Vagina (tissue), 2 donors: ENCODE measurements at places on chromosomes 4 and X. TPM values are rescaled to one million over a fixed set of nuclear protein-coding genes. Genes with fewer than 3 reads are reported as not detected.

The GNRHR gene
- total RNA-seq = not detected

The GIMD1 gene
- total RNA-seq = not detected

The ADGRA3 gene
- 23.3 TPM for total RNA-seq

The PDZD11 gene
- total RNA-seq = 33.4 TPM

The AFF2 gene
- 0.74 TPM for total RNA-seq

The PDZD4 gene
- 10.3 TPM for total RNA-seq

GRCh38 chrX:153876112-153876491 is 9.9 kb downstream of the L1CAM start:
- H3K27me3 ChIP-seq = no peaks in the 10 kb centered on the region
- H3K4me3 ChIP-seq = no peak overlapping the region
- no peak overlapping the region for H3K27ac ChIP-seq
- no peaks in the 10 kb centered on the region for H3K4me1 ChIP-seq
- H3K36me3 ChIP-seq = no peaks in the 10 kb centered on the region

DNA sequence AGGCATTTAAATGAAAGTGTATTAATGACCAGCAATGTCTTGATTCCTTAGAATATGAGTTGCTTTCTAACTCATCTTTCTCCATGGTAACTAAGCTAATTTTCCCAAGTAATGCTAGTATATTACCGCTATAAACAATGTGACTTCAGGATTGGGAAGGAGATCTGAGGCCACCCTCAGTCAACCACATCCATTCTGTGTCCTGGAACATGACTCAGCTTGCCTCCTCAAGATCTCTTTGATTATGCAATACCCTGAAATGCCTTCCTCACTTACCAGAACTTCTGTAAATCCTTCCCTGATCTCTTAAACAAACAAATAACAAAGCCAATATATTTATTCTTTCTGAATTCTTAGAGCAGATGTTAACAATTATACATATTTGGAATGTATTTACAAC is 1495.5 kb downstream of the PCDH18 start:
- no peak overlapping the region for H3K4me3 ChIP-seq
- H3K4me1 ChIP-seq = no peaks in the 10 kb centered on the region
- no peaks in the 10 kb centered on the region for H3K27me3 ChIP-seq

- DNase-seq = no peak
- no peaks in the 10 kb centered on the region for H3K4me1 ChIP-seq
- no peak overlapping the region for H3K4me3 ChIP-seq
- H3K27ac ChIP-seq = no peak overlapping the region
- H3K27me3 ChIP-seq = no peaks in the 10 kb centered on the region
- H3K36me3 ChIP-seq = no peaks in the 10 kb centered on the region
Measured at GRCh38 chr4:8023696-8024033, 84.0 kb upstream of the AFAP1 start.

DNA sequence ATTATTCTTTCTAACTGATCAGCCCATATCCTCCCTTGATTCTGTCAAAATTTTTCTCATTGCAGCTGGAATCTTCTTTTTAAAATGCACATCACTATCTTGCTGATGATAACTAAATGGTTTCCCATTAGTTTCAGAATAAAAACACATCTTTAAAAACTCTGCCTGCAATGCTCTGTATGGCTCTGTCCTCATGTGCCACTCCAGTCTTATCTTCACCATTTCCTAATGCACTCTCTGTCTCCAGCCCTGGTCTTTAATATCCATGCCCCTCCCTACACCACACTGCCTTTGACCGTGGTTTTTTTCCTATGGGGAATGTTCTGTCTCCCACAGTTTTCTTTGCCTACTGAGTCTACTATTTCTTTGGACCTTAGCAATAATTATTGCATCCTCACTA is 244.1 kb upstream of the ARSJ start:
- H3K4me1 ChIP-seq = no peaks in the 10 kb centered on the region
- H3K27me3 ChIP-seq = no peaks in the 10 kb centered on the region
- H3K36me3 ChIP-seq = no peaks in the 10 kb centered on the region

DNA sequence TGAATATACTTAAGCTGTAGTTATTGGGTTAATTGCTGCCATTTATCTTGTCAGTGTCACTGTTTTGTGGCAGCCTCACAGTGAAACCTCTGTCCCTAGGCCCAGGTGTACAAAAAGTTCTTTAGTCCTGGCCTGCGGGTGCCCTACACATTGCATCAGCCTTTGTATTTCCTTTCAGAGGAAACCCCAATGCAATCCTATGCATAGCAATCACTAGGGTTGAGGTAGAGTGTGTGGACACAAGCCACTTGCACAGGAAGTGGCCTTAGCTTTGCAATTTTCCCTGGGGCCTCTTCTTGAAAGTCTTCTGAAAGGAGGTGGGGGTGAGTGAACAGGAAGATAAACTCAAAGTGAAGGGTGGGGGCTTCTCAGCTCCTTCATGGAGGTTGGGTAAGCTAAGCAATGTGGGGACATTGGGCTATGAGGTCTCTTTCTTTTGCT is 27.8 kb downstream of the VSIG4 start:
- no peaks in the 10 kb centered on the region for H3K4me1 ChIP-seq
- H3K36me3 ChIP-seq = no peaks in the 10 kb centered on the region
- no peak overlapping the region for H3K27ac ChIP-seq
- no peaks in the 10 kb centered on the region for H3K27me3 ChIP-seq

DNA sequence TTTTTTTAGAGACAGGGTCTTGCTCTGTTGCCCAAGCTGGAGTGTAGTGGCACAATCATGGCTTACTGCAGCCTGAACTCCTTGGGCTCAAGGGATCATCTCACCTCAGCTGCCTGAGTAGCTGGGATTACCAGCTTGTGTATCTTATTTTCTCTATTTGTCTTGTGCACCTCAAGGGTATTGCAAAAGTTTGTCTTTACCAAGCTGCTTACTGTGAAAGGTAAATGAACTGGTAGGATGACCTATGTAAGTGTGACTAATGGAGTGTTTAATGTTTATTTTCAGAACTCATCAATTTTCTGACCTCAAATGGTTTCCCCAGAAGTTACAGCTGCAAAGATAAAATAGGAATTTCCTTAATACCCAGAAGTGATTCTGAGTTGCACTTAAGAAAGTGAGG is 5.3 kb upstream of the FGA start:
- no peaks in the 10 kb centered on the region for H3K36me3 ChIP-seq
- no peak overlapping the region for H3K27ac ChIP-seq
- H3K4me1 ChIP-seq = no peaks in the 10 kb centered on the region
- no peak for DNase-seq
- H3K27me3 ChIP-seq = no peaks in the 10 kb centered on the region
- H3K4me3 ChIP-seq = no peak overlapping the region

DNA sequence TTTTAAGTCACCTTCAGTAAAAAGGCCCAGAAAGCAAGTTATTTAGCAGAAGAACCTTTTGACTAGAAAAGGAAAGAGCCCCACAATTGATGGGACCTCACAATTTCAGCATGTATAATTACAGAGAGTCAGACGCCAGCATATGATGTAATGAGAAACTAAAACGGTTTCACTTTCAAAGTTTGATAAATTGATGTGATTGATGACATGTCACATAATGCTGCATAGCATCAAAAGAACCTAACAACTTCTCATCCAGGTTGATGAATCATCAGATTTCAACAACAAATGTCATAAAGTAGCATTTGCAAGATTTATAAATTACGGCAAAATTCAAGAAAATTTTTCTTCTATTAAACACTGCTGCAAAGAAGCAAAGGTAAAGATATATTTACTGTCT is 3.9 kb upstream of the GAR1 start:
- DNase-seq = no peak
- H3K36me3 ChIP-seq = no peaks in the 10 kb centered on the region
- no peak overlapping the region for H3K27ac ChIP-seq
- H3K4me1 ChIP-seq = peaks cover 17% of the 10 kb centered on the region

DNA sequence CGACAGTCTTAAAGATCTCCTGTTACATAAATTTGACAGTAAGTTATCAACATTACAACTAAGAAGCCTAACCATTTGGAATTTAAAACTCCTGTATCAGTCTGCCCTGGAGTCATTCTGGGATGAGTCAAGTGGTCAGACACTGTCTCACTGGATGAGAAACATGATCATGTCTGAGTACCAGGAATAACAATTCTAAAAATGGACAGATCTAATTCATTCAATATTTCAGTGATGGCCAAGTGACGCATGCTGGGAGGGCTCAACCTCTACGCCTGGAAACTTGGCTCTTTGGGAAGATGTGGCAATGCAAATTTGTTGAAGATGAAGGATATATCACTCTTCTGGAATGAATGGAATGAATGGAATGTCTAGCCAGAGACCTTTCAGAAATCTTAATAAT is 1427.2 kb downstream of the STIM2 start:
- H3K4me3 ChIP-seq = no peak overlapping the region
- no peaks in the 10 kb centered on the region for H3K27me3 ChIP-seq
- DNase-seq = no peak
- H3K27ac ChIP-seq = no peak overlapping the region
- H3K36me3 ChIP-seq = no peaks in the 10 kb centered on the region
- H3K4me1 ChIP-seq = no peaks in the 10 kb centered on the region

DNA sequence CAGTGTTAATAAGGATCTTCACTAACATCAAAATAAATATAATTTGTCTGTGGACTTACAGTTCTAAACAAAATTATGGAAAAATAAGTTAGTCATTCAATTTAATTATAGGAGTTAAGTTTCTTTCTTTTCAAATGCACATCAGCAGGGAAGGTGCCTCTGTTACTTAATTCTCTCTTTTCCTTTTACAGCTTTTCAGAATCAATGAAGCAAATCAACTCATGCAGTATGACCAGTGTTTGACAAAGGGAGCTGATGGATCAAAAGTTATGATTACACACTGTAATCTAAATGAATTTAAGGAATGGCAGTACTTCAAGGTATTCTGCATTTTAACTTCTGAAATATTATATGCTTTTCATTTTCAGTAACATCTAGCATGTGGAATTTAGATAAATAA is 15.9 kb downstream of the HMGB2 start:
- H3K27ac ChIP-seq = no peak overlapping the region
- H3K36me3 ChIP-seq = no peaks in the 10 kb centered on the region
- H3K27me3 ChIP-seq = no peaks in the 10 kb centered on the region

DNA sequence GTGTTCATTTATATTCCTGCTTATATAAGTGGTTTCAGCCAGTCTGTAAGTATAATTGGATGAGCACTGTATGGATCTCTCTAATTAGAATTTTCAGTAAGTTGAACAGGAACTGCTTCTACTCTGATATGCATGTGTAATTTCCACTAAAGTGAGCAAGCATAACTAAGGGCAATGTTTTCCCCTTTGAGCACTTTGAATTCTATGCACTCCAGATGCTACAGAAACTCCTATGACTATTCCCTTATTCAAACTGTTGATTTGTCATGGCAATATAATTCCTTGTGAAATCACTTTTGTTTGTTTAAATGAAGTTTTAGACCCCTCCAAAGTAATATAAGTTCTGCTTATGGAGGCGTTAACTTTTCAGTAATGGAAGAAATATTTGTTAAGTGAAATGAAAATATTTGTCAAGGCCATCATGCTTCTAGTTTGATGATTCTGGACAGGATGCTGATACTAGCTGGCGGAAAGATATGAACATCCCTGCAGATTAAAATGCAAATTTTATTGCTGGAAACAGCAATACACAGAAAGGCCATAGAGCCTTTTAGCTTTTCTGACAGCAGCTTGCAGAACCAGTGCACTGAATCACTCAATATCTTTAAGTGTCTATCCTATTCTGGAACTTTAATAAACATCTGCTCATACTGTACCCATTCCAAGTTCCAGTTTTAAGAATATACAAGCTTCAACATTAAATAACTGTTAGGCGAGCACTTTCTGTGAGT is 1460.8 kb downstream of the RAPGEF2 start:
- H3K4me3 ChIP-seq = no peak overlapping the region
- no peaks in the 10 kb centered on the region for H3K27me3 ChIP-seq
- no peak overlapping the region for H3K27ac ChIP-seq

GRCh38 chr4:142126890-142127497 is 490.6 kb downstream of the IL15 start:
- H3K27me3 ChIP-seq = no peaks in the 10 kb centered on the region
- no peak overlapping the region for H3K27ac ChIP-seq
- no peak for DNase-seq
- no peak overlapping the region for H3K4me3 ChIP-seq
- no peaks in the 10 kb centered on the region for H3K36me3 ChIP-seq
- peaks cover 18% of the 10 kb centered on the region for H3K4me1 ChIP-seq
